ENCODE measurements at places on chromosomes 2 and 18. TPM values are rescaled to one million over a fixed set of nuclear protein-coding genes. Genes with fewer than 3 reads are reported as not detected.

Gene MARCO
- polyA plus RNA-seq = 1.9 TPM

Gene DNPEP
- polyA plus RNA-seq = 49.6 TPM

Gene RGPD3
- 0.12 TPM for polyA plus RNA-seq

Gene STAT4
- polyA plus RNA-seq = 0.67 TPM

All from esophagus (tissue), 2 donors.